ENCODE measurements at places on chromosomes 4 and X. TPM values are rescaled to one million over a fixed set of nuclear protein-coding genes. Genes with fewer than 3 reads are reported as not detected.

- H3K4me1 ChIP-seq = no peaks in the 10 kb centered on the region
- H3K27ac ChIP-seq = no peak overlapping the region
- H3K27me3 ChIP-seq = no peaks in the 10 kb centered on the region
- DNase-seq = no peak
- H3K36me3 ChIP-seq = no peaks in the 10 kb centered on the region
Observed at GRCh38 chrX:112628288-112628687, 51.5 kb downstream of the LHFPL1 start.

DNA sequence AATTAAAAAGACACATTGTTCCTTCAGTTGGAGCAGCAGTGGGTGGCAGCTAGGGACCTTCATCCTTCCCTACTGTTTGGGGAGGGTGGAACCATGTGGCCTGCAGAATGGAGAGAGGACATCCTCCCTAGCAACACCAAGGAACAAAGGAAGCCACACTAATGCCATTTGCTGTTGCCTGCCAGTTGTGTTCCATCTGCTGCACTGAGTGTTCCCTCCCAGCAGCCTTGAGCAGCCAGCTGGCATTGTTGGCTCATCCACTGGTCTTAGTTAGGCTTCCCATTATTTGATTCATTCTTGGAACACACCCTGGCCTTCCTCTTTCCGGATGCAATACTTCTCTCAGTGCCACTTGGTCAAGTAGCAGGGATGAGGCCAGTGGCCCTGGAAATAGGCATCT is 25.0 kb upstream of the HMGB3 start:
- no peak overlapping the region for H3K4me3 ChIP-seq
- no peaks in the 10 kb centered on the region for H3K4me1 ChIP-seq
- no peaks in the 10 kb centered on the region for H3K36me3 ChIP-seq
- no peaks in the 10 kb centered on the region for H3K27me3 ChIP-seq
- DNase-seq = no peak

DNA sequence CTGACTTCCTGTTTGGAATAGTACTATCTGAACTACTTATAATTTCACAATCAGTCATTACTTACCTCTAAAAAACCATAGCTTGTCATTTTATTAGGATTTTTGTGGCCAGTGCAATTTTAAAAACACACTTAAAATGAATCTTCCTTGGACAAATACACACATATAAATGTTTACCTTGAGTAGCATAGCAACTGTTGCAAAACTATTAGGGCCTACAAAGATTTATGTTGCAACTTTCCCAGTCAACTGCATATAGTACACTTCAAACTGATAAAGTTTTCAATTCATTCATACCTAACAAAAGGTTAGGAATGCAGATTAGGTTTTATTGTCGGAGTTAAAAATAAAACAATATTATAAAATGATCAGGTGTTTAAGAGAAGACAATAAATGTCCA is 193.0 kb downstream of the PDGFC start:
- H3K27me3 ChIP-seq = no peaks in the 10 kb centered on the region
- no peak overlapping the region for H3K27ac ChIP-seq
- DNase-seq = no peak
- peaks cover 7% of the 10 kb centered on the region for H3K36me3 ChIP-seq
- peaks cover 18% of the 10 kb centered on the region for H3K4me1 ChIP-seq
- no peak overlapping the region for H3K4me3 ChIP-seq

DNA sequence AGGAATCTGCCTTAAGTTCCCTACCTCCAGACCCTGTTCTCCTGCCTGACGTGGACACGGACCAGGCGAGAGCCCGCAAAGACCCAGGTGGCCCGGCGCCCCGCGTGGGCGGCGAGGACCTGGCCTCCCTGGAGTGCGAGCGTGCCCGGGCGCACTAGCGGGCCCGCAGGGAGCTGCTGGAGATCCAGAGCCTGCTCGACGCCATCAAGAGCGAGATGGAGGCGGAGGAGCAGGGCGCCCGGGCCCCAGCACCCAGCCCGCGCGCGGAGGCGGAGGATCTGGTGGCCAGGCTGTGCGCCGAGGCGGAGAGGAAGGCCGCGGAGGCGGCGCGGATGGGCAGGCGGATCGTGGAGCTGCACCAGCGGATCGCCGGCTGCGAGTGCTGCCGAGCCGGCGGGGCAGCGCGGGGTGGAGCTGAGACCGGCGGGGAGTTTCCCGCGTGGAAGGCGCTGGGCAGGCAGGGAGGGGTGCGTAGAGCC is 18.2 kb downstream of the MRFAP1 start:
- H3K27me3 ChIP-seq = peaks cover 23% of the 10 kb centered on the region
- H3K4me3 ChIP-seq = no peak overlapping the region
- H3K36me3 ChIP-seq = no peaks in the 10 kb centered on the region
- no peaks in the 10 kb centered on the region for H3K4me1 ChIP-seq
- DNase-seq = no peak
- no peak overlapping the region for H3K27ac ChIP-seq

DNA sequence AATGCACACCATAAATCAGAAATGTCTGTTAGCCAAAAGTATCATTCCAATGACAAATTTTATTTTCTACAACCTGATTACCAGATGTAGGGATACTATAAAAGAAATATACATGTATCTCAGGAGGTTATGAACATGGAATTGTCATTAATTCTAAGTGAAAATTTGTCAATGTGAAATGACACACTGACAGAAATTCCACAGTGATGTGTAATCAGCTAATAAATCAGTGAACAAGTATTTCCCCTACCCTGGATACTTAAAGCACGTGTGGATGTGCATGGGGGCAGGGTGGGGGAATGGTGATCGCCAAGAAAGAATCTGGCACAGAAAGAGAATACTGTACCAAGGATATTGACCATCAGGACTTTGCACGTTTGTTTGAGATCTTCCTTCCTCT is 123.6 kb downstream of the SH3RF1 start:
- H3K27me3 ChIP-seq = no peaks in the 10 kb centered on the region
- H3K4me3 ChIP-seq = no peak overlapping the region
- H3K36me3 ChIP-seq = peaks cover 17% of the 10 kb centered on the region
- H3K4me1 ChIP-seq = peaks cover 28% of the 10 kb centered on the region
- no peak for DNase-seq
- H3K27ac ChIP-seq = no peak overlapping the region

Gene CFP
- 0.51 TPM for total RNA-seq

- DNase-seq = no peak
- no peaks in the 10 kb centered on the region for H3K4me1 ChIP-seq
- no peaks in the 10 kb centered on the region for H3K36me3 ChIP-seq
- no peak overlapping the region for H3K4me3 ChIP-seq
Observed at GRCh38 chr4:6437826-6438238, 34.6 kb downstream of the PPP2R2C start.

GRCh38 chrX:154436983-154437752 is at the start of gene GDI1:
Gene GDI1 (plus strand): TSS chrX:154437154. CDS start chrX:154437255, 101 bp downstream.
- H3K36me3 ChIP-seq = no peaks in the 10 kb centered on the region
- no peak for DNase-seq
- peaks cover 7% of the 10 kb centered on the region for H3K4me1 ChIP-seq
- no peaks in the 10 kb centered on the region for H3K27me3 ChIP-seq

Gene CSN1S1
- not detected for total RNA-seq

DNA sequence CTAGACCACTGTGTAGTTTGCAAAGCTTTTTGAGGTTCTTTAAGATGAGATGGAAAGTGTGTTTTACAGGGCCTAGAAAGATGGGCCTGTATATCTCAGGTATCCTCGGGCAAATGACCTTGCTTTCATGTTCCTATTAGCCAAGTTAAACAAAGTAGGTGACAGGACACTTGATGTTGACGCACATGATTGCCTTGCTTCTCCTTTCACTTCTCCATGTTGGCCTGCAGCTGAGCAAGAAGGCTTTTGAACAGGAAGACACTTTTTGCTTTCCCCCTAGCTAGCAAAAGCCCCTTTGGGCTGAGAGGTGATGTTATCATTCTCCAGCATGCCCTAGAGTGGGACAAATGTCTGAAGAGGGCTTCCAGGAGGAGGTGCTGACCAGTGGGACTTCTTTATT is 202.1 kb downstream of the GPC3 start:
- peaks cover 12% of the 10 kb centered on the region for H3K36me3 ChIP-seq
- no peaks in the 10 kb centered on the region for H3K27me3 ChIP-seq
- peak overlapping the region; percentile 6 for H3K4me3 ChIP-seq
- H3K27ac ChIP-seq = peak overlapping the region; percentile 2
- H3K4me1 ChIP-seq = peaks cover 56% of the 10 kb centered on the region

GRCh38 chrX:134482371-134482770 is 22.4 kb downstream of the HPRT1 start:
- peaks cover 3% of the 10 kb centered on the region for H3K36me3 ChIP-seq
- H3K27ac ChIP-seq = no peak overlapping the region
- H3K4me3 ChIP-seq = no peak overlapping the region

Gene ERCC6L
- 2.4 TPM for total RNA-seq

Gene TMEM129
- total RNA-seq = 38.5 TPM

DNA sequence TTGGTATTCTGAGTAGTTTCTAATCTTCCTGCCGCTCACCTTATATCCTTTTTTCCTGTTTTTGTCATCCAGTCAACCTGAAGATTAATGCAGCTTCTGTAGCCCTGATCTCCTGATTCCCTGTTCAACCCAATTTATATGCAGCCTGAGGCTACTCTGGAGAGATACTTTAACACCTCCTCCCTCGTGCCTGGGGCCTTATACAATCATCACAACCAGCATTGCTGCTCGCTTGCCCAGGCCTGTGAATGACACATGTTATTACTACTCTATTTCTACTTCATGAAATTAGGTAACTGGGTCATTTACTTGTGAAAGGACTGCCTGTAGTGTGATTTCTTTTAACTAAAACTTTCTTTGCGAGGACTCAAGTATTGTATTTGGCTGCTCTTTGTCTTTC is 33.7 kb upstream of the WDR17 start:
- no peaks in the 10 kb centered on the region for H3K36me3 ChIP-seq
- peaks cover 16% of the 10 kb centered on the region for H3K27me3 ChIP-seq
- H3K4me3 ChIP-seq = no peak overlapping the region
- H3K4me1 ChIP-seq = no peaks in the 10 kb centered on the region
- no peak overlapping the region for H3K27ac ChIP-seq
- no peak for DNase-seq

DNA sequence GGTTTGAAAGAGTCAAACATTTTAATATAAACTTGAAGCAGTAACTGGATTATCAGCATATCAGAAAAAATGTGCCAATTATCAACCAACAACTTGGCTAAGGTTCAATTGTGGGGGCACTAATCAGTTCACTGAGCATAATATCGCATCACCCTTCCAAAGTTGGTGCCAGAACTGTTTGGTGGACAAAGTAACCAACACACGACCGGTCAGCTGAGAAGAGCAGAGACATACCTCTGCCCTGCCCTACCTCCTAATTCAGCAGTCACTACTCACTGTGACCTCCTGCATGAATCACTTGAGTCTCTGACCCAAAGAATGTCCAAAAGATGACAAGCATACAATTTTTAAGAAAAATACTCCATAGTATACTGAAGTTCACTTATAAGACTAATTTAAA is 53.2 kb downstream of the TSPAN5 start:
- peaks cover 28% of the 10 kb centered on the region for H3K4me1 ChIP-seq
- H3K4me3 ChIP-seq = peak overlapping the region; percentile 56
- no peak for DNase-seq
- H3K36me3 ChIP-seq = peaks cover 9% of the 10 kb centered on the region

Gene KLB
- 0.43 TPM for total RNA-seq

GRCh38 chrX:55030271-55031205 is at the start of gene ALAS2:
Gene ALAS2 (minus strand): TSS chrX:55030977. CDS start chrX:55026000, 4,977 bp downstream.
- H3K27ac ChIP-seq = no peak within 1 kb of the TSS
- no peaks in the 10 kb centered on the region for H3K36me3 ChIP-seq
- no peak within 1 kb of the TSS for H3K4me3 ChIP-seq

- H3K36me3 ChIP-seq = no peaks in the 10 kb centered on the region
- no peaks in the 10 kb centered on the region for H3K27me3 ChIP-seq
- H3K4me1 ChIP-seq = peaks cover 7% of the 10 kb centered on the region
Observed at GRCh38 chrX:11050013-11050412, 61.1 kb upstream of the HCCS start.

- H3K36me3 ChIP-seq = no peaks in the 10 kb centered on the region
- H3K4me3 ChIP-seq = no peak overlapping the region
- no peak overlapping the region for H3K27ac ChIP-seq
Observed at GRCh38 chr4:16627999-16628398, 270.4 kb downstream of the LDB2 start.

DNA sequence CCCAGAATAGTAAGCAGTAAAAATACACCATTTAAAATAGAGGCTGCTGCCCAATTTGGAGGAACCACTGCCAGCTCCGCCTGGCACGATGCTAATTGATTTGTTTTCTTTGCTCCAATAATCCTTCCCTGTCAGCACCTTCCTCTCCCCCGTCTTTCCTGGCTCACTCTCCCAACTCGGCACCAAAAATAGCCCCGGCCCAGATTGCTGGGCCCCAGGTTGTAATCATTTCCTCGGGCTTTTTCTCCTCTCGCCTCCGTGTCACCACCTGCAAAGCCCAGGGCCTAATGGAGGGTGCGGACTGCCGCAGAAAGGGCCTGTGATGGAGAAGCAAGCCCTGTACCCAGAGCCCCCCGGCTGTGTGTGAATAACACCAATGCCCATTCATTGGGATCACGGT is 197.6 kb upstream of the PSAPL1 start:
- H3K36me3 ChIP-seq = no peaks in the 10 kb centered on the region
- no peak overlapping the region for H3K4me3 ChIP-seq
- peaks cover 13% of the 10 kb centered on the region for H3K27me3 ChIP-seq

- DNase-seq = no peak
- H3K36me3 ChIP-seq = no peaks in the 10 kb centered on the region
- H3K27me3 ChIP-seq = no peaks in the 10 kb centered on the region
Observed at GRCh38 chr4:126718136-126718535, 914.6 kb upstream of the INTU start.

Gene EMCN
- total RNA-seq = 0.51 TPM

Gene SSX4B
- not detected for total RNA-seq

- no peaks in the 10 kb centered on the region for H3K36me3 ChIP-seq
- H3K27ac ChIP-seq = no peak overlapping the region
- no peaks in the 10 kb centered on the region for H3K27me3 ChIP-seq
- no peak overlapping the region for H3K4me3 ChIP-seq
- DNase-seq = no peak
- no peaks in the 10 kb centered on the region for H3K4me1 ChIP-seq
Observed at GRCh38 chr4:12041828-12042227, 613.1 kb upstream of the HS3ST1 start.

Gene RHOXF2
- not detected for total RNA-seq

DNA sequence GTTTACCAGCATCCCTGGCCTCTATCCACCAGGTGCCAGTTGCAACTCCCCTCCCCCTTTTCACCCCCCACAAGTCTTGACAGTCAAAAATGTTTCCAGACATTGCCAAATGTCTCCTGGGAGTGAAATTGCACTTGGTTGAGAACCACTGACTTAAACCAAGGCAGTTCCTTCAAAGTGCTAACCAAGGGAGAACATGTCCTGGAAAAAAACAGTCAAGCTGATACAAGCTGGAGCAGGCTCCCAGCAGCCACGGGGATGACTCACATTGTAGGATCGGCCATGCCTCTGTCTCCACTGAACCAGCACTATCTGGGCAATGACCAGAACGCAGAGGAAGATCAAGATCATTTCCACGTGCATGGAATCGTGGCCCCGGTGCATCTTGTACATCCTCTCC is 11.4 kb downstream of the RNF175 start:
- H3K27ac ChIP-seq = no peak overlapping the region
- H3K36me3 ChIP-seq = no peaks in the 10 kb centered on the region
- no peak overlapping the region for H3K4me3 ChIP-seq
- H3K4me1 ChIP-seq = peaks cover 6% of the 10 kb centered on the region
- DNase-seq = no peak

DNA sequence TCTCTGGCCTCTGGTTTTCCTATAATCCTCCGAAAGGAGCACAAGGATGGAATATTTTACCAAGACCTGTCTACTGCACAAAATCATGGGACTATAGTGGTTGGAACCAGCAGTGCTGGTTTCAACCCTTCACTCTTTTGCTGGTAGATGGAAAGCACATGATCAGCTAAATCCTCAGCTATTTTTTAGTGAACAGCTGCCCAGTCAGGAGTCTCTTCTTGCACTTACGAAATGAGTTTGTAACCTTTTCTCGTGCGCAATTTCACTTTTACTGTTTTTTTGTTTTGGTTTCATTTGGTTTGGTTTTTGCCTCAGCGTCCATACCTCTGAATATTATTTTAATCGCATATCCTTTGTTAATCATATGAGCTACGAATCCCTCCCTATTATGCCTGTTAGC is 418.5 kb upstream of the CPEB2 start:
- H3K36me3 ChIP-seq = no peaks in the 10 kb centered on the region
- H3K4me3 ChIP-seq = no peak overlapping the region
- no peak for DNase-seq
- no peak overlapping the region for H3K27ac ChIP-seq

Data from type B pancreatic cell (in vitro differentiated cells).